Airway epithelial cell (primary cell): ENCODE measurements at places on chromosomes 12 and 14. TPM values are rescaled to one million over a fixed set of nuclear protein-coding genes. Genes with fewer than 3 reads are reported as not detected.

The SLCO1B1 gene
- total RNA-seq: not detected in 2 replicates

The DENND5B gene
- 4.1 and 4.3 TPM in 2 replicates for total RNA-seq

The FBLN5 gene
- 1.9 and 2.8 TPM in 2 replicates for total RNA-seq

The LMNTD1 gene
- not detected in 2 replicates for total RNA-seq

The ACOT6 gene
- 0.28 TPM in 1 of 2 replicates, not detected in the other for total RNA-seq

The NCAPD2 gene
- 87.6 and 120 TPM in 2 replicates for total RNA-seq

The ZNF891 gene
- total RNA-seq: 0.37 and 0.42 TPM in 2 replicates

The CERS5 gene
- 22.3 and 53.7 TPM in 2 replicates for total RNA-seq

The TMEM52B gene
- total RNA-seq: not detected in 2 replicates

The KLRC3 gene
- total RNA-seq: 0.79 and 0.99 TPM in 2 replicates

The DHRS2 gene
- total RNA-seq: 0.19 and 0.21 TPM in 2 replicates

The PTGDR gene
- not detected in 2 replicates for total RNA-seq
